ENCODE measurements at places on chromosomes 16 and 17.

GRCh38 chr17:65181237-65182061 is 44.3 kb downstream of the RGS9 start:
- DNase-seq, result no peak

DNA sequence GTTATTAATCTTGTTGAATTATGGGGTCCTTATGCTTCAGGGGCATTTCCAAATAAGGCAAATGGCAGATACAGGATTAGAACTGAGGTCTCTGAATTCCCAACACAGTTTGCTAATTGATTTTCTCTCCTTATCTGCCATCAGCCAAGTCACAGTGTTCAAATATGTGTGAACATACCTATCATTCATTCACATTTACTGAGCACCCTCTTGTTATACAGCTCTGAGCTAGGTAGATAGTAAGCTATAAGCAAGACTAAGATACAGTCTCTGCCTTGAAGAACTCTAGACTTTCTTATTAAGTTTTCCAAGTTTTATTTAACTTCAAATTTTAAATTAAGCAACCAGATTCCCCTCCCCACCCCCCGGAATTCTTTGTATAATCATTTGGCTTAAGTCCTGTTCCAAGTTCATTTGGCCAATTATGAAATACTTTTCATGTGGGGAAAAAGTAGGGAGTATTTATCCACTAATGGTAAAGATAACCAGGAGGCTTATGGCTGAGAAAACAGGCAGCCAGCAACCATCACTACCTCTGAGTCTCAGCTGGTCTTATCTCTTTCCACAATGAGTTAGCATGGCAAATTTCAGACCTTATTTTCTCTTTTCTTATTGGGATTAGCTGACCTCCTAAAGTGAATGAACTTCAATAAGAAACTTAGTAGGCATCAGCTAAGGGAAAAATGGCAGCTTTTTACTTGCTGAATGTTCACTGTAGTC is 31.4 kb upstream of the CORO6 start:
- DNase-seq, result no peak

- no peak for DNase-seq
Measured at GRCh38 chr16:25024900-25025299, 9.7 kb upstream of the ARHGAP17 start.

DNA sequence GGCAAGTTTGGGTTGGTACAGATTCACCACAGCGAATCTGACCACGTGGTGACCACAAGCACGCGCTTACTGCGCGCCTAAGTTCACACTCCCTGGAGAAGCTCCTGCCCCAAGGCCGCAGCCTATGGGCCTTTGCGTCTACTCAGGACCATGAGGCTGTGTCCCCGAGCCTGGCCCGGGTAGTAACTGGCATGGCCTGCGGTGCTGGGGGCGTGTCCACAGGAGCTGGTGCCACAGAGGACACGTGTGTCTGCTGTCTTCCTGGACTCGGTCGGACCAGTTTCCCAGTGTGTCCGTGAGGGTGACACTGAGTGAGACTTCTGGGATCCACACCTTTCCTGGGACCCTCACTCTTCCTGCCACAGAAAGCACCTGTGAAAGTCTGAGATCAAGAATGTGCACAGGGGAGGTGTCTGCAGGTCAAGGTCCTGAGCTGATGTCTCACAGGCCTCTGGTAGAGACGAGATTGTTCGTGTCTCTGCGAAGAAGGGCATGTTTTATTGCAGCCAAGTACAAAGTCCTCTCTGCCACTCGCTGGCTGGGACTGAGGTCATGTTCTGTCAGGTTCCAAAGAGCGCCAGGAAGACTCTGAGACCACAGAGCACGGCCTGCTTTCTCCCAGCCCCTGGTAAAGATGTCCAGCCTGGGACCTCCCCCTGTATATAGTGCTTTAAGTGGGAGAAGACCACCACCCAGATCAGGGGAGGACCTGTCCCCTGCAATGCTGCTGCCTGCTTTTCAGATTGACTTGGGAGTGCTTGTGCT is 25.2 kb upstream of the CAPN15 start:
- no peak for DNase-seq

GRCh38 chr17:19718041-19718612 is 1.7 kb upstream of the SLC47A2 start:
- no peak for DNase-seq

- DNase-seq, result no peak
Measured at GRCh38 chr16:24539850-24540601, 660 bp downstream of the RBBP6 start.
